ENCODE measurements at places on chromosomes 12 and 14. TPM values are rescaled to one million over a fixed set of nuclear protein-coding genes. Genes with fewer than 3 reads are reported as not detected.

DNA sequence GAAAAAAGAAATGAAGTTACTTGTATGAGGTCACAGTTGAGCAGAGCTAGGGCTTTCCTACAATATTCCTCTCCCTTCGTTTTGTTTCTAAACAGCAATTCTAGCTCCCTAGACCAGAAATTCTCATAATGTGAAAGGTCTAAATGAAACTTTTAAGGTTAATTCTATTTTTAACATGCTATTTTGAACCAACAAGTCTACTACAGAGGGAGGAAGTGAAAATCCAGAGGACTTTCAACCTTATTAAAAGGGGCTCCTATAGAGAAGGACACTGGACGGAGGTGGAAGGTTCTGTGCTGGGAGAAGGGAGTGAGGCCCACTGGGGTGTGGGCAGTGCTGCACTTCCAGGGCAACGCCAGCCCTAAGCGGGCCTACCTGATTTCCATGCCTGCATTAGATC, 13.4 kb downstream of the GSG1 start:
- no peak for DNase-seq

C12orf54 gene
- not detected for total RNA-seq

ACSM4 gene
- total RNA-seq, result not detected

GRCh38 chr12:5489760-5490406, 58.0 kb downstream of the NTF3 start:
- no peak for DNase-seq

- DNase-seq, result no peak
These were observed 17.7 kb downstream of the SYNE3 start for GRCh38 chr14:95498622-95499353.

DNA sequence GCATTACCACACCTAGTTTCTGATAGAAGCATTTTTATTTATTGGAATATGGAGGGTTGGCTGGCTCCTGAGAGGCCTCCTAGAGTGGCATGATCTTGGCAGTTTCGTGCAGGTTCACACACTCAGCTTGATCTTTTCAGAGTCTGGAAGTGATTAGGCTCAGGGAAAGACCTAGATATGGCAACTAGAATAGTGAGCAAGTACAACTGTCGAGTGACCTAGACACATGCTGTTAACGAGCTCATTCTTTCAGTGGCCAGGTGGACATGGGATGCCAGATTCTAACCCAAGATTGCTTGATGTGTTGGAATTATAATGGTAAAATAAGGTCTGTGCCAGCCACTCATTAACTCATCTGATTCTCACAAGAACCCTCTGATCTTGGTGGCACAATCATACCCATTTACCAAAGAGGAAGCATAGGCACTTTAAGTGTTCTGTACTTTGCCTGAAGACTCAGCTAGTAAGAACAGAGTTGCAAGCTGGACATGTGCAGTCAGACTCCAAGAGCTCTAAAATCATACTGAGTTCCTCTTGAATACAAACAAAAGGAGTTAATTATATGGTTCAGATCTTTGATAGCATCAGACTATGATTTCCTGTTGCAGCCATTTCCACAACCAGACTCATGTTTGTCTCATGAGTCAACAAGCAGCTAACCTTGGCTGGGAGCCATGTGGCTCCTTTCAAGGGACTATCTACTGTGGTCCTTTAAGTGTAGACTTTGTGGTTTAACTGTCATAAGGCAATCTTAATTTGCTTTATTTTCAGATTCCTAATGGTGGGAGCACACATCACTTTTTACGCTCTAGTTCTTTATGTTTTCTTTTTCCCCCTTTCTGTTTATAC, 144.2 kb downstream of the PLEKHA5 start:
- no peak for DNase-seq

BCAT1 gene
- 36.1 TPM for total RNA-seq

MEG3 gene
- total RNA-seq, result 169 TPM

SLC38A6 gene
- total RNA-seq, result 34.2 TPM

DNA sequence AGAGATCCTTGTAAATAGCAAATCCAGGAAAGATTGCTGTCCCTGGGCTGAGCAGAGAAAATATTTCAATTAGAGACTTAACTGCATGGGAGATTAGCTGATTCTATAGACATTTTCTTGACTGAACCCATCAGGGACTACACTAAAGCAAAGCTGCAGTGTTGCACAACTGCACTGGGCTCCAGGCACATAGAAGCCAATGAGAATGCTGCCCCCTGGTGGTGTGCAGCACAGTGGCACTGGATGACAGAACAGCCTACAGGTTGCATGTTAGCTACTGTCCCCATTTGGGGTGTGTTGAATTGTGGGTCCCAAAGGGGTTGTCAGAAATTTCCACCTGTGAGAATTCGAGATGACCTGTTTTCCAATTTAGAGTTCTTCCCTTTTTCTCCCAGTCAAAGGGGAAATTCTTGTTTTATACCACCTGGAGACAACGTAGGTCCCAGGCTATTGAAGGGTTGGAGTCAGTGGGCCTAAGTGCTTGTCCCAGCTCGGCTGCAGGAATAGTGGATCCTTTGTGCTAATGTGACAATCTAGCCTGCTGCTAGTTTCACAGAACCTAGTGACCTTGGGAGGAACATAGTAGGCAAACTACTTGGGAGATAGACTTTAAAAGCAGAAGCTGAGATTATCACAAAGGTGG, 114.7 kb downstream of the SLC8A3 start:
- peak; percentile 10 for DNase-seq

DNA sequence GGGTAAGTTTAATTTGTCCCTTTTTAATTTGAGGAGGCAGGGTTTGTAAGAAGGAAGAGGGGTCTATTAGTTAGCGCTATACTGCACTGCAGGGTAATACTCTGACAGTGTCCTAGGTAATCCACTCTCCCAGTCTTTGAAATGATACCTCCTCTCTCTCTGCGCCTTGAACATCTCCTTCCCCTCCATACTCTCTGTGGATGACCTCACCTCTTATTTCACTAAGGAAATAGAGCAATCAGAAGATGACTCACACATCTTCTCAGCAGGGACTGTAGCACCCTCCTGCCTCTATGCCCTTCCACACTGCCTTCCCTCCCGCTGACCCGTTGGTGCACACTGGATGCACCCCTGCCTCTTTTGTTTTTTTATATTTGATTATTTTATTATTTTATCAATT, 94.2 kb downstream of the GRIP1 start:
- no peak for DNase-seq

MLEC gene
- total RNA-seq, result 67.8 TPM

- no peak for DNase-seq
These were observed 91.4 kb downstream of the CDK17 start for GRCh38 chr12:96308881-96309280.

GRCh38 chr14:61956517-61956916, 194.3 kb downstream of the SNAPC1 start:
- no peak for DNase-seq

DNA sequence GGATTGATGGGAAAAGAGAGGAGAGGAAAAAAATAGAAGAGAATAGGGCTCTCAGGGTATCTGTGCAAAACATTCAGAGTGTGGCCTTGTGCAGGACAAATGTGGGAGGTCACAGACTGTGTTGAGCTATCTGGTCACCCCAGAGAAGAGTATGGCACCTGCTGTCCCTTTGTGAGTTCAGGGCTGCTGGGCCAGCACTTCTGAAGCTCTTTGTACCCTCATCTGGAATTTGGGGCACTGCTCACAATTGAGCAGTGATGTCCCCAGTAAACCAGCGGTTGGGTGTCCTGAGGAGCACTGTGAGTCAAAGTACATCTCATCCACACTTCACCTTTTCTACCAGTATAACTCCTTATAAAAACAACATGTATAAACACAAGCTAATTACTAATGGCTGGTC, 2.6 kb upstream of the KRT81 start:
- DNase-seq, result no peak

GRCh38 chr14:51954657-51955056, 34.7 kb upstream of the RTRAF start:
- no peak for DNase-seq

E2F7 gene
- not detected for total RNA-seq

DNA sequence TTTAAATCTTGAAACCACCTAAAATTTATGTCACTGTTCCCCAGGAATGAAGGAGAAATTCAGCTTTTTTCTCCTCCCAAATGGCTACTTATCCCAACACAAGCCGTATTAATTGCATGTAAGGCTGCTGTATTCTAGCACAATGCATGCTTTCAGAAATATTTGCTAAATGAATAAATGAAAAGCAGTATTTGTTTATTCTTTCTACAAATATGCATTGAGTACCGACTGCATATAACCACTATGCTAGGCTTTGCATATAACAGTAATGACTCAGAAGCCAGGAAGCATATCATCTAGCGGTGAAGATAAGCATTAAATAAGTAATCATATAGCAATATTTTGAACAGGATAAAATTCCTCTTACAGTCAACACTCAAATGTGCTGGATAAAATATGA, 5.7 kb upstream of the LRR1 start:
- DNase-seq, result no peak

DNA sequence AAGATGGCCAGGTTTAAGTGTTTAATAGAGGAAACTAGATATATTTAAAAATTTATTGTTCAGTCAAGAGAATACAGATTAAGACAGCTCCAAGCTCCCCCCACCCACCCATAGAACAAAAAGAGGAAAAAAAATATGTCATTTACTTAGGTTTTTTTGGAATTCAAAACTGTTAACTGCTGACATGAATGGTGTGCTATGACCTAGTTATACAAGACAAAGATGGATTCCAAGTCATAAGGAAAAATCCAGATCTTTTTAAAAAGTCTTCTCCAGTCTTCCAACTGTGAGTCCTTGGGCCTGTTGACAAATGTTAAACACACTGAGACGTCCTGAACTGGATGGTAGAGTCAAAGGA, 1.3 kb upstream of the SETD1B start:
- no peak for DNase-seq

NELL2 gene
- 0.90 TPM for total RNA-seq

DNA sequence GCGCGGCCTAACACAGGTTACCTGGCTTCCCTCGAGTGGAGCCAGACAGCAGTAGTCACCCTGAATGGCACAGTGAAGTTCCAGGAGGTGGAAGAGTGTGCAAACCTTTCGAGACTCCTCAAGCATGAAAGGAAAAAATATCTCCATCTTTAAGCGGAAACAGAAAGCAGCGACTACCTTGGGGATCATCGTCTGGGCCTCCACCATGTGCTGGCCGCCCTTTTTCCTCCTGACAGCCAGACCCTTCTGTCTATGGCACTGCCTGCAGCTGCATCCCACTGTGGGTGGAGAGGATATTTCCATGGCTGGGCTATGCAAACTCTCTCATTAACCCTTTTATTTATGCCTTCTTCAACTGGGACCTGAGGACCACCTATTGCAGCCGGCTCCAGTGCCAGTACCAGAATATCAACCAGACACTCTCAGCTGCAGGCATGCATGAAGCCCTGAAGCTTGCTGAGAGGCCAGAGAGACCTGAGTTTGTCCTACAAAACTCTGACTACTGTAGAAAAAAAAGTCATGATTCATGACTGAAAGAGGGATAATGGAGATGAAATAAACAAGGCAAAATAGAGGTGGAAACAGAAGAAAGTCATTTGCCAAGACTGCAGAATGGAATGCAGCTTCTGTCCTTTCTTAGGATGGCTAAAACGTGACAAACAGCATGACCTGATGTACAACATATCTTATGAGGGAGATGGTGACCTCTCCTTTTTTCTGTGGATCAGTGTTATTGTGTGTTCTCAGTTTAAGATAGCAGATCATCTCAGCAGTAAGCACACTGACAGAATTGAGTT, 2.4 kb upstream of the HEBP1 start:
- no peak for DNase-seq
